Fibroblast of lung (primary cell): ENCODE measurements at places on chromosomes 16 and 17. TPM values are rescaled to one million over a fixed set of nuclear protein-coding genes. Genes with fewer than 3 reads are reported as not detected.

FBXW10B gene
- 0.26 and 0.50 TPM in 2 replicates for total RNA-seq

KCTD19 gene
- total RNA-seq: under 0.01 and 0.17 TPM in 2 replicates

PIK3R5 gene
- total RNA-seq: not detected in 2 replicates

OR4D1 gene
- not detected in 2 replicates for total RNA-seq

SMIM36 gene
- not detected in 2 replicates for total RNA-seq

ITGB3 gene
- 13.1 and 22.0 TPM in 2 replicates for total RNA-seq

DNA sequence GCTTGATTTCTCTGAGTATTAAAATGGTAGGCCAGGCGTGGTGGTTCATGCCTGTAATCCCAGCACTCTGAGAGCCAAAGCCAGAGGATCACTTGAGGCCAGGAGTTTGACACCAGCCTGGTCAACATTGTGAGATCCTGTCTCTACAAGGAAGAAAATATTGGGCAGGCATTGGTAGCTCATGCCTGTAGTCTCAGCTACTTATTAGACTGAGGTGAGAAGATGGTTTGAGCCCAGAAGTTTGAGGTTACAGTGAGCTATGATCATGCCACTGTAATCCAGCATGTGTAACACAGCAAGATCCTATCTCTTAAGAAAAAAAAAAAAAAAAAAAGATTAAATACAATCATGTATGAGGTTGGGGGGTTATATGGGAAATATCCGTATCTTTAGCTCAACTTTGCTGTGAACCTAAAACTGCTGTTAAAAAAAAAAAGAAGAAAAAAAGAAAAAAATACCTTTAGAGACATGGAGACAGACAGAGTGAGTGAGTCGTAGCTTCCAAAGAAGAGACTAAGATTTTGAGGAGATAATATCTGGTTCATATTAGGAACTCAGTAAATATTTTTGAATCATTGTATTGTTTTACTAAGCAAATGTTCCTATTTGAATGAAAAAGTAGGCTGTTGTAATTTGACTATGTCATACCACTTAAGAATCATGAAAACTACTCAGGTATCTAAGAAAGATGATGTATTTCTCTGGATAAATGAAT lies 325.7 kb upstream of the TBX2 start:
- no peaks in the 10 kb centered on the region for H3K36me3 ChIP-seq
- DNase-seq: no peak
- no peak overlapping the region for H3K4me3 ChIP-seq
- no peak overlapping the region for H3K27ac ChIP-seq

GRCh38 chr17:50199803-50200456 lies 1.5 kb downstream of the COL1A1 start:
- DNase-seq: peak; percentile 99
- H3K27me3 ChIP-seq: no peaks in the 10 kb centered on the region
- peaks cover 41% of the 10 kb centered on the region for H3K4me1 ChIP-seq
- peak overlapping the region; percentile 100 for H3K4me3 ChIP-seq
- H3K36me3 ChIP-seq: peaks cover 37% of the 10 kb centered on the region

GRCh38 chr17:5354886-5355415 lies 64.5 kb downstream of the NUP88 start:
- H3K27ac ChIP-seq: no peak overlapping the region
- peaks cover 7% of the 10 kb centered on the region for H3K36me3 ChIP-seq
- H3K4me3 ChIP-seq: no peak overlapping the region

- no peak overlapping the region for H3K27ac ChIP-seq
- no peak overlapping the region for H3K4me3 ChIP-seq
- peaks cover 7% of the 10 kb centered on the region for H3K4me1 ChIP-seq
- DNase-seq: peak; percentile 43
- no peaks in the 10 kb centered on the region for H3K36me3 ChIP-seq
These were observed 49.3 kb upstream of the JPH3 start for GRCh38 chr16:87552772-87553573.

- no peak overlapping the region for H3K4me3 ChIP-seq
- H3K27me3 ChIP-seq: no peaks in the 10 kb centered on the region
- DNase-seq: peak; percentile 36
- H3K27ac ChIP-seq: peak overlapping the region; percentile 65
- H3K4me1 ChIP-seq: peaks cover 26% of the 10 kb centered on the region
These were observed 119.7 kb downstream of the SNX29 start for GRCh38 chr16:12096157-12096777.

- peaks cover 3% of the 10 kb centered on the region for H3K4me1 ChIP-seq
- H3K36me3 ChIP-seq: peaks cover 5% of the 10 kb centered on the region
- no peaks in the 10 kb centered on the region for H3K27me3 ChIP-seq
- H3K4me3 ChIP-seq: peak within 1 kb of the TSS; percentile 87
- DNase-seq: peak; percentile 90
These were observed at the start of gene EXOC7 for GRCh38 chr17:76103274-76104139. TSS of gene EXOC7 (minus strand) at chr17:76103787. CDS start at chr17:76103692, 95 bp downstream.

- H3K27ac ChIP-seq: no peak overlapping the region
- no peaks in the 10 kb centered on the region for H3K4me1 ChIP-seq
- no peaks in the 10 kb centered on the region for H3K36me3 ChIP-seq
- no peaks in the 10 kb centered on the region for H3K27me3 ChIP-seq
- DNase-seq: no peak
- H3K4me3 ChIP-seq: no peak overlapping the region
These were observed 42.2 kb upstream of the BRD7 start for GRCh38 chr16:50411034-50411433.

DNA sequence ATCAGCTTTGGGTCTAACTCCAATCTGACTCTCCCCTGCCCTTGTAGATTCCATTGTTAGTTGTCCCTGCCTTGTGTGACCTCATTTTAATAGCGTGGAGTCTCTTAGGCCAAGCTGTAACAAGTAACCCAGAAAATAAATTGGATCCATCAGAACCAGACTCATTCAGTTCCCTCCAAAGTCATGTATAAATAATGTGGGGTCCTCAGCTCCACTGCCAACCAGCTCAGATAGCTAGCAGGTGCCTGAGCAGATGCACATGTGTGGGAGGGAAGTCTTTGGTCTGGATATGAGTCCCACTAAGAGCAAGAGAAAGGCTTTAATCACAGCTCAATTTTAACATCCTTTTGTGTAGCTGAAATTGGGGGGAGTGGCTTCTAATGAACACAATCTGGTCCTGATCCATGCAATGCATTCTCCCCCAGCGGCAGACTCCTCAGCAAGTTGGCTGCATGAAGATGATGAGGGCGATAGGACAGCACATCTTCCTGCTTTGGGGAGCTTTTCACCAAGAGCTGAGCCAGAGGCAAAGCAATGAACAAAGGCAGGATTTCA lies 151.6 kb downstream of the ABCC12 start:
- no peak for DNase-seq
- no peak overlapping the region for H3K27ac ChIP-seq
- H3K27me3 ChIP-seq: no peaks in the 10 kb centered on the region
- H3K4me3 ChIP-seq: no peak overlapping the region

DNA sequence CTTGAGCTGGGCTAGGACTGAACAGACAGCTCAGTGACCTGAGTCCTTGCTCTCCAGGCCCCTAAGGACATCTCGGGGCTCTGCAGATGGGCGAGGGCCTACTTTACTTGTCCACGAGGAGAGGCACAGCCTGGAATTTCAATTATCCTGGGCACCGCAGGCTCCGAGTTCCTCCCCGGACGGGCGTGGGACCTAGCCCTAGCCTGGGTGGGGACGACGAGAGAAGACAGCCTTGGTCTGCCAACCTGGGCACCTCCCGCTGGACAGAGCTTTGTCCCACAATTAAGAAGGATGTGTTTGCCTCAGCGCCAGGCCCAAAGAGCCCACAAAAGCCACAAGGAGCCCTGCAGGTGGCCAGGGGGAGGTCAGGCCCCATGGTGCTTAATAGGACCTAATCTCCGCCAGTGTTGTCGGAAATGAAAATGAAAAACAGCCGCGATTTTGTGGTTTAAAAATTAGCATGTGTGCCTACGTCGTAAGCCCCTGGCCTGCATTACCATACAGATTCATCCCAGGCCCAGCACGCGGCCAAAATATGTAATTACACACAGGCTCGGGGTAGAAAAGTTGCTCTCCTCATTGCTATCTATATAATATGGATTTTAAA lies 51.4 kb upstream of the LHX1 start:
- no peak overlapping the region for H3K27ac ChIP-seq
- no peak for DNase-seq
- H3K4me1 ChIP-seq: no peaks in the 10 kb centered on the region

GRCh38 chr16:81627729-81628244 lies 151.3 kb upstream of the PLCG2 start:
- no peak for DNase-seq
- no peak overlapping the region for H3K4me3 ChIP-seq
- H3K27ac ChIP-seq: no peak overlapping the region
- H3K36me3 ChIP-seq: no peaks in the 10 kb centered on the region
- H3K4me1 ChIP-seq: peaks cover 2% of the 10 kb centered on the region

GRCh38 chr16:30985401-30986128 lies 558 bp downstream of the HSD3B7 start:
- peaks cover 11% of the 10 kb centered on the region for H3K4me1 ChIP-seq
- H3K4me3 ChIP-seq: peak overlapping the region; percentile 45
- H3K27ac ChIP-seq: peak overlapping the region; percentile 69
- DNase-seq: no peak

DNA sequence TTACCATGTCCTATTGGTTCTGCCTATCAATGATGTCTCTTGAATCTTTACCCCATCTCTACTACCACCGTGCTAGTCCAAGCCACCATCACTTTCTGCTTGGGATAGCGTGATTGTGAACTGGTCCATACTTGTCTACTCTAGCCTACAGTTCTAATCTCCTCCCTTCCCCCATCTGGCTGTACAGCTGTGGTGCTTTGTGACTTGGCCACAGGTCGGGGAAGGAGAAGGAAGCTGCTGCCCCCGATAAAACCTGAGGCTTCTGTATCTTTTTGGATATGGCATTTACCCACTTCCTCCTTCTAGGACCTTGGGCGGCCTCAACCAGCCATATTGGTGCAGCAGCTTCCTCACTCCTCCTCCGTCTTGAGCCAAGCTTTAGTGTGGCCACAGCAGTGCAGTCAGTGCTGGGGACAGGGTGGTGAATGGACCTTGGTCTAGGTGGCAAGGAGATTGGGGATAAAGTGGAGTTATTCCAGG lies 314 bp upstream of the ITGA2B start:
- no peak for DNase-seq
- H3K27me3 ChIP-seq: peaks cover 11% of the 10 kb centered on the region
- H3K4me1 ChIP-seq: peaks cover 5% of the 10 kb centered on the region
- H3K27ac ChIP-seq: no peak overlapping the region
- no peaks in the 10 kb centered on the region for H3K36me3 ChIP-seq
- no peak overlapping the region for H3K4me3 ChIP-seq

- no peaks in the 10 kb centered on the region for H3K36me3 ChIP-seq
- no peaks in the 10 kb centered on the region for H3K27me3 ChIP-seq
- H3K4me3 ChIP-seq: no peak overlapping the region
- DNase-seq: no peak
- H3K4me1 ChIP-seq: no peaks in the 10 kb centered on the region
These were observed 245.9 kb upstream of the TNRC6C start for GRCh38 chr17:77712578-77712977.

- H3K27me3 ChIP-seq: no peaks in the 10 kb centered on the region
- DNase-seq: no peak
- no peaks in the 10 kb centered on the region for H3K36me3 ChIP-seq
- no peak overlapping the region for H3K27ac ChIP-seq
- no peaks in the 10 kb centered on the region for H3K4me1 ChIP-seq
These were observed 66.1 kb downstream of the TANC2 start for GRCh38 chr17:63032142-63032541.

- no peaks in the 10 kb centered on the region for H3K36me3 ChIP-seq
- peaks cover 2% of the 10 kb centered on the region for H3K4me1 ChIP-seq
- peak; percentile 49 for DNase-seq
- no peak overlapping the region for H3K27ac ChIP-seq
These were observed 50.0 kb upstream of the STH start for GRCh38 chr17:45948881-45949624.

DNA sequence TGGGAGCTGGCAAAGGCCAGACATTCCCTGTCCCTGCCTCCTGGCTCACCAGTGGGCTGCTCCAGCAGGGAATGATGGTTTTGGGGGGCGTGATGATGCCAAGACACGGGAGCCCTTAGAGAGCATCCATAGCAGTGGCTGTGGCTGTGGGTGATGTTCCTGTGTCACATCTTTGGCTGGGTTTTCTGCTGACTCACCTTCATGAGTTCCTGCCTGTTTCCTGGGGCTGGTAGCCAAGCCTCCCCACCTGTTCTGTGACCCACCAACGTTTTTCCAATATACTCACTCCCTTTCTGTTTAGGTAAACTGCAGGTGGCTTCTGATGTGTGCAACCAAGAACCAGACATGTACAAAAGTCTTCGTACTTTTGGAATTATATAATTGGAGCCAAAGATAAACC lies 16.5 kb upstream of the NF1 start:
- DNase-seq: no peak
- no peaks in the 10 kb centered on the region for H3K4me1 ChIP-seq
- H3K27ac ChIP-seq: no peak overlapping the region
- H3K36me3 ChIP-seq: no peaks in the 10 kb centered on the region

DNA sequence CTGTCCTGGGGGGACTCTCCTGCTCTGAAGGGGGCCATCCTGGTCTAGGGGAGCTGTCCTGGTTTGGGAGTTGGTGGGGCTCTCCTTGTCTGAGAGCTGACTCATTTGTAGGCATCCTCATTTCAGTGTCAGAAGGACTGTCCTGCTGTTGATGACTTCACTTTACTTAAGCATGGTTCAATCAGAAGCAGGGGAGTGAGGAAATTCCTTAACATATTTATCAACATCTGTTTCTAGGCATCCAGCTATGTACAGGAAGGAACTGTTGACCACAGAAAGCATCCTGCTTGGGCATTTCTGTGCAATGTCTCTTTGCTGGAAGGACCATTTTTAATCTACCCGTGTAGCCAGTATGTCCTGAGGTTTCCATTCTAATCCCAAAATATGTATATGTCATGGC lies 502.7 kb upstream of the HSBP1 start:
- peak; percentile 19 for DNase-seq
- H3K36me3 ChIP-seq: no peaks in the 10 kb centered on the region
- H3K27me3 ChIP-seq: no peaks in the 10 kb centered on the region
- peaks cover 3% of the 10 kb centered on the region for H3K4me1 ChIP-seq

DNA sequence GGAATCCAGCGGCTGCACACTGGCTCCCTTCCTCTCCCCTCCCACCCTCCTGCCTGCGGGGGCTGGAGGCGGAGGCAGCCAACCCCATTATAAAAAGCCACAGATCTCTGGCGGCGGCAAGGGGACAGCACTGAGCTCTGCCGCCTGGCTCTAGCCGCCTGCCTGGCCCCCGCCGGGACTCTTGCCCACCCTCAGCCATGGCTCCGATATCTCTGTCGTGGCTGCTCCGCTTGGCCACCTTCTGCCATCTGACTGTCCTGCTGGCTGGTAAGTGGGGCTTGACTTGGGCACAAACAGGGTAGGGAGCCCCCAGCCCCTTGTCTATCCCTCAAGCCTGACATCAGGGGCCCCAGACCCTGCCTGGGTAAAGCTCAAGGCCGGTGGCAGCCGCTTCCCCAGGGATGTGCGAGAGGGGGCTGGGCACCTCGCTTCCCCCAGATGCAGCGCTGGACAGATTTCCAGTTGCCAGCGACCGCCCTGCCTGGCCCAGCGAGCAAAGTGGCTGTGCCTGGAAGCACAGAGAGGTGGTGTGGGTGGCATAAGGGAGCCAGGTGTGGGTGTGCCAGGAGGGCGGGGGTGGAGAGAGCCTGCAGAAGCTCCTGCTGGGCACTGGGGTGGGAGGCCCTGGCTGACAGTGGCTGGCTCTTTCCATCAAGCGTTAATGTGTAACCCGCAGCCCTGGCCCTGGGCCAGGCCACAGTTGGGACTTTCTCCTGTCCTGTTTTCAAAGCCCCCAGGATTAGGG lies at the start of gene CX3CL1:
CX3CL1 (plus strand) TSS at position 119 of the 745 bp plus-strand sequence; CDS start at position 198, 79 bp downstream.
- DNase-seq: no peak
- H3K27me3 ChIP-seq: peaks cover 14% of the 10 kb centered on the region
- H3K4me1 ChIP-seq: no peaks in the 10 kb centered on the region
- no peak within 1 kb of the TSS for H3K4me3 ChIP-seq
- H3K36me3 ChIP-seq: no peaks in the 10 kb centered on the region
